ENCODE measurements at places on chromosomes 4 and X.

- H3K4me1 ChIP-seq = no peaks in the 10 kb centered on the region
- peak overlapping the region; percentile 11 for H3K27ac ChIP-seq
- no peaks in the 10 kb centered on the region for H3K36me3 ChIP-seq
- H3K4me3 ChIP-seq = no peak overlapping the region
- no peaks in the 10 kb centered on the region for H3K27me3 ChIP-seq
These were observed 37.0 kb upstream of the SHISA3 start for GRCh38 chr4:42360256-42360669.

DNA sequence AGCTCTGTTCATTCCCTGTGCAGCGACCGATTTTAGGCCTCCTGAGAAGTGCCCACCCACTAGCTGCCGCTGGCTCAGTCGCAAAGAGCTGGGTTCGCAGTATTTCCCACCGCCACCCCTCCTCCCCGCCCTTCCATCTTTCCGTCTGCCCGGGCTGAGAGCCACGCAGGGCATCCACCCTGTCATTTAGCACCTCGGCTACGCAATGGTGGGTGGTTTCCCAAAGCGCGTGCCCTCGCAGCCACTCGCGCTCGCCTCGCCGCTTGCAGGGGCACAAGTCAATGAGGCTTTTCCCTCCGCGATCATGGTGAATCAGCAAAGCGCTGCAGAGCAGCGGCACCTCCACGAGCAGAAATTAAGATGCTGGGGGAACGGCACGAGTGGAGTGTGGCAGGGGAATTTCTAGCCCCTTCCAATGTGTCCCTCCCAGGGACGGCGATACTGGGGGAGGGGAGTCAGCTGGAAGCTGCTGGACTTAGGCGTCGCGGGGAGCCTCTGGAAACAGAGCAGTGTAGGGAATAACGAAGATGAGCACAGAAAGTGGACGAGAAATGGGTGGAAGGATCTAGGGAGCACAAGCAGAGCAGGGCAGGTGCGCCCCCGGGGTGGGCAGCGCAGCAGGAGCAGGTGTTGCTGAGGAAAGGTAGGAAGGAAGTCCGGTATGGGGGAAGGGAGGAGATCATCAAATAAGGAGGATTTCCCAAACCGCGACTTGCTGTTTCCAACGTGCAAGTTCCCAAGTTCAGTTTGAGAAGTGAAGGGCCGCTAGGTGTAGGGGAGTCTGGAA lies 2.4 kb upstream of the PTCHD1 start:
- H3K4me3 ChIP-seq = peak overlapping the region; percentile 45
- H3K27me3 ChIP-seq = no peaks in the 10 kb centered on the region
- H3K4me1 ChIP-seq = no peaks in the 10 kb centered on the region
- DNase-seq = no peak

DNA sequence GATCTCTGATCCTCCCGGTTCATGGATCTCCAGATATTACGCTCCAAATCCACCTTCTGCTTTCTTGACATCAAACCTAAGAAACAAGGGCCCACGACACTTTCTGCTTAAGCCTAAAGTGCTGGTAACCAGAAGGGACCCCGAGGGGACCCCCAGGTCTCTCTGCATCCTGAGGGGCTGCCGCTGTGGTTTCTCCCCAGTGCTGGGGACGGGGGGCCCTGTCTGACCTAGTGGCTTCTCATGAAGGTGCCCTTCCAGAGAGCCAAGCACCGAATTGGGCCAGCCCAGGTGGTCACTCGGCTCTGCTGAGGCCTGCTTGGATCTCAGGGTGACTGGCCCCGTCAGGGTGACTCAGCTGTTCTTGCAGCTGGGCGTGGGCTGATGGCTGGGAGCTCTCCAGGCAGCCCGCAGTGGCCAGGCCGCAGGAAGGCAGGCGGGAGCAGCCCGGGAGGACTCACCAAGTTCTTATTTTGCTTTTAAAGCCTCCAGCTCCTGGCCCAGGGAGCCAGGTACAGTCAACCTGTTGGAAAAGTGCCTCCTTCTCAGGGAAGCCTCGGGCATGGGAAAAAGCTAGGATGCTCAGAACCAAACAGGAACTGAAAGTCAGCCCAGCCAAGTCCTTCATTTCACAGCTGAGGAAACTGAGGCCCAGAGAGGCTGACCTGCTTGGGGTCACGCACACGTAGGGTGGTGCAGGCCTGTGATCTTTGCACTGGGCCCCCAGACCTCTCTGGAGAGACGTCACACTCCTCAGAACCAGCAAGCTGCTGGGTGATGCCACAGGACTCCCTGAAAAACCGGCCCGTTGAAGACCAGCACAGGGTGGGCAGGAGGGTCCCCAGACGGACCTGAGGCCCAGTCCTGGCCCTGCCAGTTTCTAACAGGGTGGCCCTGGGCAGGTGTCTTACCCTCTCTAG lies 16.7 kb downstream of the BLOC1S4 start:
- peak; percentile 80 for DNase-seq
- H3K27me3 ChIP-seq = no peaks in the 10 kb centered on the region
- H3K4me1 ChIP-seq = peaks cover 9% of the 10 kb centered on the region
- no peak overlapping the region for H3K4me3 ChIP-seq

DNA sequence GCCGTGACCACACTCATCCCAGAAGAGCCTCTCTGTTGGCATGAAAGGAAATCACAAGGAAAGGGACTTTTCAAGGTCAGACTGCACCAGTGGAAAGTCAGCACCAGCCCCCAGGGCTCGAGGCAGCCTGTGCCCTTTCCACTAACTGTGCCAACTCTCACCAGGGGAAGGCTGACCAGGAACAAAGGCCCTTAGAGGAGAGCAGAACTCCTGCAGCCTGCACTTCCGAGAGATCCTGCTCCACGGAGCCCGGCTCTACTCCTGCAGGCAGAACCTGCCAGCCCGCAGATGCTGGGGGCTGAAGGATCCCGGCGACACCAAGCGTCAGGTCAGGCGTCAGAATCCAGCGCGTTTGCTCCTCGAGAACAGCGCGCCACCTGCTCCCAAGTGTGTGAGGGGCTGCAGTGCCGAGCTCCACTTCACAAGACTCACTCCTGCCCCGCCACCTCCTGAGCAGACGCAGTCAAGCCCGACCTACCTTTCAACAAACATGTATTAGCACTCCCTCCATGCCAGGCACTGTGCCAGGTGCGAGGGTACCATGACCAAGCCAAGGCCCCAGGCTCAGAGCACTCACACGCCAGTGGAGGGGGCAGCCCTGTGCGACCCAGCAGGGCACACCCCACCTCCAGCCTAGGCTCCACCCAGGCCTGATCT lies 13.6 kb upstream of the HELT start:
- H3K36me3 ChIP-seq = no peaks in the 10 kb centered on the region
- H3K27ac ChIP-seq = no peak overlapping the region
- H3K4me3 ChIP-seq = peak overlapping the region; percentile 31

DNA sequence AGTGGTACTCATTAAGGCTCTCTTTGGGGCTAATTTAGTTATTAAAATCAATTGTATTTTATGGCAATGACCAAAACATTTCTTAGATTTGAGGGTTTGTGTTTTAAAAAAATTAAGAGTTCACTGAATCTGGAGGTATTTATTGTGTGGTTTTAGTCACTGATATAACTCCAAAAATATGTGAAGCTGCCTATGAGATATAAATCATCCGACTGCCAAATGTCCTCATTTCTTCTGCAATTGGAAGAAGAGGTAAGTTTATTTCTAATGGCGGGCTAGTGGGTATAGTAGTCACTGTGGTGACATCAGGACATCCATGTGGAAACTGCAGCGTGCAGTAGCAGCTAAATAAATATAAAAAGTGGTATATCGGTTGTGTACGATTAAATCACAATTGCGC lies 205.5 kb downstream of the MID1 start:
- H3K4me3 ChIP-seq = no peak overlapping the region
- no peaks in the 10 kb centered on the region for H3K36me3 ChIP-seq
- peak overlapping the region; percentile 63 for H3K27ac ChIP-seq
- H3K27me3 ChIP-seq = no peaks in the 10 kb centered on the region
- no peak for DNase-seq

DNA sequence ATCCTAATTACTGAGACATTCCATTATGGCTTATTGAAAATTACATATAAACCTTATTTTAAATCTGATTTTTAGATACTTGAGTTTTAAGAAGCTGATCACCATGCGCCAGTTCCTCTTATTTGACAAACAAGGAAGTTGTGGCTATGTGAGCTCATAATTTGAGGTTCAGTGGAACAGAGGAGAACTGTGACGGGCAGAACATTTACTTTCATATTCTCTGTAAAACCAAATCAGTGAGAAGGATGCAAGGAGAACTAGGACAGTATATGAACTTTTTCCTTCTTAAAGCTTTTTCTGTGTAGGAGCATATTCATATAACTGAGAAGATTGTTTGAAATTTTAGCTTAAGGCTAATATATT lies 25.3 kb downstream of the STIM2 start:
- no peak overlapping the region for H3K27ac ChIP-seq
- no peaks in the 10 kb centered on the region for H3K36me3 ChIP-seq
- H3K4me1 ChIP-seq = no peaks in the 10 kb centered on the region
- H3K4me3 ChIP-seq = no peak overlapping the region
- H3K27me3 ChIP-seq = no peaks in the 10 kb centered on the region

DNA sequence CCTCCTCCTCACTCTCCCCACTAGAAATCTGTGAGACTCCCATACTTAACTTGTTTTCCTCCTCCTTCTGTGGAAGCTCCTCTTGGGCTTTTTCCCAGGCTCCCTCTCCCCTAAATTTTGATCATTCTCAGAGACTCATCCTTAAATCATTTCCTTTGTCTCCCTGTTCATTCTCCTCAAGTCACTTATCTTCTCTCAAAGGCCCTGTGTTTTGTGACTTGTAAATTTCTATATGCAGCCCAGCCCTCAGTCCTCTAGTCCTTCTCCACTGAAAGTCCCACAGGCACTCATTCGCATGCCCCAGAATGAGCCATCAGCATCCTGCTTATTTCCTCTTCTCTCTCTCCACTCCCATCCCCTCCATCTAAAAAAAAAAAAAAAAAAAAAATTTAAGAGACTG lies 171.8 kb downstream of the SOWAHB start:
- no peak overlapping the region for H3K4me3 ChIP-seq
- H3K27me3 ChIP-seq = no peaks in the 10 kb centered on the region
- no peaks in the 10 kb centered on the region for H3K36me3 ChIP-seq
- no peak overlapping the region for H3K27ac ChIP-seq
- H3K4me1 ChIP-seq = peaks cover 15% of the 10 kb centered on the region
